ENCODE measurements at places on chromosomes 3 and 15. TPM values are rescaled to one million over a fixed set of nuclear protein-coding genes. Genes with fewer than 3 reads are reported as not detected.
A peak's percentile ranks its signal among the peaks of the same experiment; 100 is the strongest.

DNA sequence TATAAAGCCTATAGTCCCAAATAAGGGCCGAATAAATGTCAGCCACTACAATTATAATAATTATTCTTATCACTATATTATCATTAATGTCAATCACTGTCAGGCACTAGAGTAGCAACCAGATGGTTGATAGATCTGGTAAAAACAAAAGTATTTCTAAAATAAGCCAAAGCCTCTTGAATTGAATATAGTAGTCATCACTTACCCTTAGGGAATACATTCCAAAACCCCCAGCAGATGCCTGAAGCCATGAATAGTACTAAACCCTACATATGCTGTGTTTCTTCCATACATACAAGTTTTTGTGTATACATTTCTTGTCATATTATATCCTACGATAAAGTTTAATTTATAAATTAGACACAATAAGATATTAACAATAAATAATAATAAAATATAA is 59.1 kb downstream of the LRRC3B start:
- H3K27ac ChIP-seq: no peak overlapping the region
- no peaks in the 10 kb centered on the region for H3K36me3 ChIP-seq
- H3K4me3 ChIP-seq: no peak overlapping the region
- no peaks in the 10 kb centered on the region for H3K27me3 ChIP-seq
- H3K4me1 ChIP-seq: no peaks in the 10 kb centered on the region
- DNase-seq: no peak

DNA sequence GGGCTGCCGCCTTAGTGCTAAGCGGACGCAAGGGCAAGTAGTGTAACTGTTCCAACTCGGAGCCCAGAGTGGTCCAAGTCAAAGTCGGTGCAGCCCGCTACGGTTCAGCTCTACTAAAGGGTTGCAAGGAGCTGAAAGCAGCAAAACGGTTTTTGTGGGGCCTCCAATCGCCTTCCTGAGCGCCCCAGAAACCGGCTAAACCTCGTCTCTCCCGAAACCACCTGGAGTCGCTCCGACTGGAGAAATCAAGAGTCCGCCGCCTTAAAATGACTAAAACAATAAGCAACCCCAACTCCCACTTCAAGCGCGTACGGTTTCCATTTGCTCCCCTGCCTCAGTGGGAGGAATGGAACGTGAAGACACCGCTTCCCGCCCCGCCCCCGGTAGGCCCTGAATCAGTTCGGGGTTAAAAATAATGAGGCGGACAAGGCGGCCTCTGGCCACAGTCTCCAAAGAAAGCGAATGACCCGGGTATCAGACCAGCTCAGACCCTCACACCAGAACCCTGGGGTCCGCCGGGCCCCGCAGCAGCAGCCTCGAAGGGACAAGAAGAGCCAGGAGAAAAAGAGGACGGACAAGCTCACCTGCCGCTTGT is 401 bp downstream of the SEC11A start:
- H3K36me3 ChIP-seq: peaks cover 4% of the 10 kb centered on the region
- H3K4me1 ChIP-seq: peaks cover 10% of the 10 kb centered on the region
- H3K27me3 ChIP-seq: no peaks in the 10 kb centered on the region
- peak overlapping the region; percentile 91 for H3K27ac ChIP-seq

DNA sequence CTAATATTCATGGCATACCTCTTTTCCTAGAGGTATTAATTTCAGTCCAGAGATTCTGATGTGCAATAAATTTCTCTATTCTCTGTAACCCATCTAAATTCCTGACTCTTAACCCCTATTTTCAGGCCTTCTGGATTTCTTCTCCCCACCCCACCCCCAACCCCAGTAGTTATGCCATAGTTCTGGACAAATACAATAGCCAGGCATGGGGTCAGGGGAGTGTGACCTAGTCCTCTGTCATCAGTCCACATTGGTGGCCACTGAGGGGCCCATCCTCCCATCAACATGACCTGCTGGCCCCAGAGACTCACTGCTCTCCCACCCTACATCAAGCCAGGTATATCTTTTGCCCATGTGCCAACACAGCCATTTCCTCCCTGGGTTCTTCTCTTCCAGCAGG is 3.8 kb upstream of the LIPC start:
- H3K27me3 ChIP-seq: no peaks in the 10 kb centered on the region
- no peak overlapping the region for H3K27ac ChIP-seq
- no peaks in the 10 kb centered on the region for H3K36me3 ChIP-seq
- H3K4me1 ChIP-seq: no peaks in the 10 kb centered on the region
- DNase-seq: no peak

DNA sequence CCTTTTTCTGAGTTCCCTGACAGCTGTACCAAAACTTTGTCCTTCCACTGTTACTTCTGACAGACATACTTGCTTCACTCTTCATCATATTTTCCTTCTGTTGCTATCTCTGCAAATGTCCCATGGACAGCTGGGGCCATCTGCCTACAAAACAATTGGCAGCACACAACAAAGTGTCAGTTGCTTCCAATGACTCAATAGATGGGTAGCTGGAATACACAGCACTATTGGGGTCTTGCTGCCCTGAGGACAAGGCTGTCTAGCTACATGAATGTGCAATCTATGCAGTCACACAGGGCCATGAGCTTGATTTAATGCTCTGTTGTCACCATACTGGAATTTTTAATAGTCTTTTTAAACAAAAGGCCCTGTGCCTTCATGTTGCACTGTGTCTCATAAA is 192.8 kb downstream of the DTWD1 start:
- no peak overlapping the region for H3K4me3 ChIP-seq
- no peaks in the 10 kb centered on the region for H3K27me3 ChIP-seq

DNA sequence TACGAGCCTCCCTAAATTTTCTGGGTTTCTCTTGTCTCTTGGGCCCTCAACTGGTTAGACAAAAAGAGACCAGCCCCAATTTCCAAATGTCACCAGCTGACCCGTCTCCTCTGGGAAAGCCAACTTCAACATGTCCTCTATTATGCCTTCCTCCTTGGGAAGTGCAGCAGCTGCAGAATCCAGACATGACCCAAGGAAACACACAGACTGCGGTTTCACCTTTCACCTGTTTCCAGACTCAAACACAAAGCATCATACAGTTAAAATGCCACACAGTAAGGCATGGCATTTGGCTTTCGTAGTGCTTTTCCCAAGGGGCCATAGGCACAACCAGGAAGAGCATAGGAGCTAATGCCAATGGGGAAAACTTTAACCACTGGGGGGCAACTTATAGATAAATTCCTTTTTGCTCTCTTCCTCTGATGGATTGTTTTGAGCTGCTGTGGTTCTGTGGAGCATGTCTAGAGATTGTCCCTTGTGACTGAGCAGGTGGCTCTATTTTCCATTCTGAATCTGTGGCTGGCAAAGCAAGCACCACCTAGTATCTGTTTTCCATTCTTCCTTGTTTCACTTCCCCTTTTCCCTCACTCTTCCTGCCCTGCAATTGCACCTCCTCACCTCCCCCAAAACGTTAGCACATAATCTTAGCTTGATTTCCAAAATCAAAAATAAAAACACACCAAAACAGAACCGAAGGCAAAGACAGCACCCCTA is 49.3 kb downstream of the HHLA2 start:
- no peak for DNase-seq
- no peaks in the 10 kb centered on the region for H3K4me1 ChIP-seq
- no peaks in the 10 kb centered on the region for H3K27me3 ChIP-seq
- H3K27ac ChIP-seq: no peak overlapping the region
- H3K4me3 ChIP-seq: no peak overlapping the region
- no peaks in the 10 kb centered on the region for H3K36me3 ChIP-seq

DNA sequence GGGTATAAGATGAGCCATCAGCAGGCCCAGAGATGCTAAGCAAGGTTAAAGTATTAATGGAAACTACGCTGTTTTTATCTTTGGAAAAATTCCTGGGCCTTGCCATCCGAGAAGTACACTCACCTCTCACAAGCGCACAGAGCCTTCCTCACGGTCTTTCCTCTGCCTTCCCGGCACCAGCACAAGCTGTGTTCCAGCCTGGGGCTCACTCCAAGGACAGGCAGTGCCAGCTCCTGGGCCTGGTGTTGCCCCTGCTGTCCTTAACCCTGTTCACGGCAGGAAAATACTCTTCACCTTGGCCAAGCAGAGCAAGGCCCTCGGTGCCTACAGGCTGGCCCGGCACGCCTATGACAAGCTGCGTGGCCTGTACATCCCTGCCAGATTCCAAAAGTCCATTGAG is 14.3 kb upstream of the RHO start:
- no peak overlapping the region for H3K27ac ChIP-seq
- H3K36me3 ChIP-seq: no peaks in the 10 kb centered on the region
- H3K4me3 ChIP-seq: no peak overlapping the region
- no peaks in the 10 kb centered on the region for H3K27me3 ChIP-seq
- DNase-seq: no peak

DNA sequence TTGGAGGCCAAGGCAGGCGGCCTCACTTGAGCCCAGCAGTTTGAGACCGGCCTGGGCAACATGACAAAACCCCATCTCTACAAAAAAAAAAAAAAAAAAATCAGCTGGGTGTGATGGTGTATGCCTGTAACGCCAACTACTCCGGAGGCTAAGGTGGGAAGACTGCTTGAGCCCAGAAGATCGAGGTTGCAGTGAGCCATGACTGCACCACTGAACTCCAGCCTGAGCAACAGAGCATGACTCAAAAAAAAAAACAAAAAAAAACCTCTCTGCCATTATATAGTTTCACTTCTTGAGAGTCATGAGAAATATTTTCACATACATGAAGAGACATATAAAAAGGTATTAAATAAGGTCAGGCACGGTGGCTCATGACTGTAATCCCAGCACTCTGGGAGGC is 45.9 kb upstream of the CP start:
- H3K27ac ChIP-seq: no peak overlapping the region
- no peak overlapping the region for H3K4me3 ChIP-seq
- H3K27me3 ChIP-seq: no peaks in the 10 kb centered on the region
- H3K36me3 ChIP-seq: no peaks in the 10 kb centered on the region

DNA sequence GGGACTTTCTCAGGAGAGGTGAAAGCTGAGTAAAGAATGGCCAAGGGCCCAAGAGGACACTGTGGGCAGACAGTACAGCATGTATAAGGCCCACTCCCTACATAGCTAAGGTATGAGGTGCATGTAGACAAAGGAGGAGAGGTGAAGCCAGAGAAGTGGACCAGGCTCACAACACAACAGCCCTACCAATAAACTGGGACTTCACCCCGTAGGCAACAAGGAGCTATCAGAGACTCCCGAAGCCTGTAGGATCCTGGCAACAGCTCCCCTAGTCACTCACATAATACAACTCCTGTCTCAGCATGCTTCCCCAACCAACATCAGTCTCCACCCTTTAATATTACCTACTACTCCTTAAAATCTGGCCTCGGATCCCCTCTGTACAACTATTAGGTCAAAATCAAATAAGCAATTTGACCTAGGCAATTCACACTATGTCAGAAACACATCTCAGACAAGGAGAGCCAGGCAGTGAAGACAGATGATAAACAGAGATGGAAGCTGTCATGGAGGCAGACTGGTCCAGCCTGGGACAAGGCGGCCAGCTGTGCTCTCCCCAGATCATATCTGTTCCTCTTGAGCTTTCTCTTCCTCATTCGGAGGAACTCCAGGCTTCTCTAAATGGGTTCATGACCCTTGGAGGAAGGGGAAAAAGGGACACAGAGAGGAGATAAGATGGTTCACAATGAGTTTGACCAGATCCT is 1.4 kb downstream of the XXYLT1 start:
- H3K27ac ChIP-seq: no peak overlapping the region
- no peaks in the 10 kb centered on the region for H3K36me3 ChIP-seq
- no peak overlapping the region for H3K4me3 ChIP-seq
- H3K27me3 ChIP-seq: no peaks in the 10 kb centered on the region

DNA sequence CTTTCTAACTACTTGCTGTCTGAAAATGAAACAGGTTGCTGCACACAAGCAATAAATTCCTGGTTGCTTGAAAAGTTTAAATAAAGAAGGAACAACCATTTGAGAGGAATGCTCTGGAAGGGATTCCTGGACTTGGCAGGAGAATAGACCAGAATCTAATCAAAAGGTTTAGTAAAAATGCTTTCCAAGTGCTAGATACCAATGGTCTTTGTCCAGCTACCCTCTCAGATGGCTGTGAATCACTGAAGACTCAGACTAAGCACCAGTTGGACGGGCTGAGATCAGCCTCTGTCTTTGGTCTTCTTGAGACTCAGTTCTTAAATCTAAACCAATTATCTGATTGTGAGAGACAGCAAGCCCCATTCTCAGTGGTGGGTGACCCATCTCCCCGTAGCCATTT is 27.7 kb upstream of the LPP start:
- no peaks in the 10 kb centered on the region for H3K27me3 ChIP-seq
- DNase-seq: no peak
- H3K27ac ChIP-seq: no peak overlapping the region
- H3K4me3 ChIP-seq: no peak overlapping the region
- H3K4me1 ChIP-seq: no peaks in the 10 kb centered on the region

GRCh38 chr3:21515417-21515816 is 235.6 kb downstream of the ZNF385D start:
- no peaks in the 10 kb centered on the region for H3K4me1 ChIP-seq
- H3K36me3 ChIP-seq: no peaks in the 10 kb centered on the region
- no peaks in the 10 kb centered on the region for H3K27me3 ChIP-seq
- H3K27ac ChIP-seq: no peak overlapping the region

- no peaks in the 10 kb centered on the region for H3K36me3 ChIP-seq
- DNase-seq: peak; percentile 58
- H3K27ac ChIP-seq: no peak overlapping the region
- peaks cover 17% of the 10 kb centered on the region for H3K27me3 ChIP-seq
These were observed 508 bp upstream of the SMAD6 start for GRCh38 chr15:66701422-66702034.

DNA sequence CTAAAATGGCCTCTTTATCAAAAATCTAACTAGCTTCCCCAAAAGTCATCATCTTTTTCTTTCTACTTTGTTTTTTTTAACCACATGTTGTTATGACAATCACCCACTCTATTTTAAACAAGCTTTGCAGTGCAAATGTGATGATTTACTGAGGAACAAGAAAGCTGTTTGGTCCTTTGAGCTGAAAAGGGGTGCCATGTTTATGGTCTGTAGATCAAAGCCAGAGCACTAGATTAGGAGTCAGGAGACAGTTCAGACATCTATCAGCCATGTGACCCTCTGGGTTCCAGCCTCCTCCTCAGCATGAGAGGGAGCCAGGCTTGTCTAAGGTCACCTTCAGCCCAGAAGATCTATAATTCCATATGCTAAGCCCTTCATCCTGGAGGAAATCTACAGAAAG is 65.9 kb downstream of the RPL22L1 start:
- no peak overlapping the region for H3K27ac ChIP-seq
- H3K4me1 ChIP-seq: no peaks in the 10 kb centered on the region
- H3K36me3 ChIP-seq: no peaks in the 10 kb centered on the region
- no peak for DNase-seq
- H3K4me3 ChIP-seq: no peak overlapping the region

DNA sequence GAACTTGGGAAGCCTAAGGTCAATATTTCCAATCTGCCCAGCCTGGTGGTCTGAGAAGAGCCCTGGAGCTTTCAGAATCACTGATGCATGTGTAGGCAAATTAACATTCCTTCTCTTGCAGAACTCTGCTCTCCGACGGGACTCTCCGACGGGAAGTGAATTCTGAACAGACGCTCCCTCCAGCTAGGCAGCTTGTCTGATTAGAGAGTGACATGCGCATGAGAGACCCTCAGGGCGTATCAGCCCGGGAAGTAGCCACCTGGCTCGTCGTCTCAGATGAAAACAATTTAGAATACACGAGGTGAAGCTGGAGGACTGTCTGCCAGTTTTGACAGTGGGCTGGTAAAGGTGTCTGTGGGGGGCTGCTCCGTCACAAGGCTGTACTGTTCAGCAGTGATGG is 103.1 kb downstream of the DGKG start:
- H3K4me1 ChIP-seq: peaks cover 30% of the 10 kb centered on the region
- no peak for DNase-seq
- no peaks in the 10 kb centered on the region for H3K27me3 ChIP-seq
- no peaks in the 10 kb centered on the region for H3K36me3 ChIP-seq
- H3K27ac ChIP-seq: no peak overlapping the region

The ISLR gene
- not detected for total RNA-seq

The CASR gene
- total RNA-seq: not detected

The MITF gene
- total RNA-seq: 0.54 TPM

The CA12 gene
- total RNA-seq: not detected

The CHL1 gene
- not detected for total RNA-seq

Data from natural killer cell (primary cell).